Airway epithelial cell (primary cell): ENCODE measurements at places on chromosomes 2 and 18. TPM values are rescaled to one million over a fixed set of nuclear protein-coding genes. Genes with fewer than 3 reads are reported as not detected.

The RTN4 gene
- 209 and 226 TPM in 2 replicates for total RNA-seq

The DIS3L2 gene
- 18.0 and 25.2 TPM in 2 replicates for total RNA-seq

The OSR1 gene
- total RNA-seq = 2.7 and 4.0 TPM in 2 replicates

The SERPINB10 gene
- total RNA-seq = 0.23 and 0.28 TPM in 2 replicates

The ST6GAL2 gene
- 0.23 TPM in 1 of 2 replicates, not detected in the other for total RNA-seq
